Activated T-helper 2 cell treated with anti-CD3 and anti-CD28 coated beads, Interferon-gamma antibody, Interleukin-2, Interleukin-4, amounts not matched to agents 10 μg/mL and 5 μg/mL and 100 μg/mL, durations not matched to agents 14 hours and 24 hours and 36 hours (primary cell): ENCODE measurements at places on chromosomes 5 and 9. TPM values are rescaled to one million over a fixed set of nuclear protein-coding genes. Genes with fewer than 3 reads are reported as not detected.

GRCh38 chr5:133565993-133566392 is 46.3 kb downstream of the FSTL4 start:
- DNase-seq = no peak

- DNase-seq = no peak
These were observed 8.0 kb downstream of the SPARC start for GRCh38 chr5:151678713-151679112.

Gene IFNA13
- not detected in 2 replicates for total RNA-seq

DNA sequence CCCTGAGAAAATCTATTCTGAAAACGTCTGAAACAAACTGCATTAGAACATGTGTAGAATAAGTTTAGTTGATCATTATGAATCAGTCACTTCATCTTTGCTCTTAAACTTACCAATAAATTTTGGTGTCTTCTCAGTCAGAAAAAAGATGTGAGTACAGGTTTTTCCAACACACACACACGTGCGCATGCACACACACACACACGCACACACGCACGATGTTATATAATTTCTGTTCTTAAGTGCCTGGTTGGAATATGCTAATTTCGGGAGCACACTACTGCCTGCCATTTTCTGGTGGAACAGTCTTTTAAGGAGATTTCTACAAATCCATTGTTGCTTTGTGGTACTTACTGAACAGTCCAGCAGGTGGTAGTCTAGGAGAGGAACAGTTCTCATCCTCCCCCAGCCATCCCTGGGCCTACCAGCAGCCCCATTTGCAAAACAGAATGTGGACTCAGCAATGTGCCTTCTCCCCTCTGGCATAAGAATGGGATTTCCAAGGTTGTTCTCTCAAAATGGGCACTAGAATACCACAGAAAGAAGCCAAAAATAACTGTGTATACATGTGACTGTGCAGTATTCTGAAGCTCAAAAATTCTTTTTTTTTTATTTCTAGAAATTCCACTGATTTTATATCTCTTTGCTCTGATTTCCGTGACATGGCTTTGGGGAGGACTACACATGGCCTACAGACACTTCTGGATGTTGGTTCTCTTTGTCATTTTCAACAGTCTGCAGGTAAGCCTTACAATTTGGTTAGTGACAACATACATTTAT is 281.3 kb downstream of the ARRDC3 start:
- peak; percentile 33 for DNase-seq

DNA sequence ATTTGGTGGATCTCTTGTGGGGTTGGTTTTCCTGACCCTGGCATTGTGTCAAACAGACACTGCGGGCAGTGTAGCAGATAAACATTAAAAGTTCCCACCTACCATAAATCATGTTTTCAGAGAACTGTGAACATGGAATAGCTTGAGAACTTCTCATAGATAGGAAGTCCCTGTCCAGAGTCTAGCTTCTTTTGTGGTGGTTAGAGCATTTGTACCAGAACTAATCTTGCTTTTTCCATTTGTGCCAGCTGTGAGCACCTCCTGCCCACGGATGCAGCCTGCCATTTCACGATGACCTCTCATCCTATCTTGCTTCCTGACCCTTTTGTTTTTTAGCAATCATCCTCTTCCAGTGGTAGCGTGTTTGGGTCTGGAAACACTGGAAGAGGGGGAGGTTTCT is 61.4 kb downstream of the FAM78A start:
- no peak for DNase-seq

Gene C9
- not detected in 2 replicates for total RNA-seq

- no peak for DNase-seq
These were observed 264.6 kb downstream of the TMEM167A start for GRCh38 chr5:82812575-82812974.

GRCh38 chr5:36682499-36682898 is 76.1 kb downstream of the SLC1A3 start:
- DNase-seq = no peak

GRCh38 chr5:66859526-66859925 is 263.3 kb downstream of the MAST4 start:
- DNase-seq = no peak

Gene PAEP
- total RNA-seq = not detected in 2 replicates

DNA sequence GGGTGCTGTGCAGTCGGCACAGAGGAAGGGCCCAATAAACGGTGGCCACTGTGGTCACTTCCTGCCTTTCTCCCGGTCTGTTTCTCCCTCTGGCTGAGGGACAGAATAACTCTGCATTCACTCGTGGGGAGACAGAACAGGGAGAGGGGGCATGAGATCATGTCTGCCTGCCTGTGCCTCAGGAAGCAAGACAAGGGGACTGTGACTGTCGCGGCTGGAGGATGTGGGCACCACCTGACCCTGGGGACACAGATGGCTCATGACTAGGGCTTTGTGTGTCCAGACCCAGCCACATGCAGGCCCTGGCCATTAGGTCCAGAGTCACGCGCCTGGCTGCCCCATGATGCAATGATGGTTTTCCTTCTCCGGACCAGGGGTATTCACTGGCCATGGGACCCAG is 5.8 kb downstream of the TRUB2 start:
- no peak for DNase-seq

Gene TUSC1
- 0.48 TPM in 2 replicates for total RNA-seq

Gene RGS14
- 36.2 and 40.5 TPM in 2 replicates for total RNA-seq

GRCh38 chr5:77292026-77292757 is 81.7 kb downstream of the PDE8B start:
- DNase-seq = no peak

Gene CFAP90
- total RNA-seq = not detected in 2 replicates

- DNase-seq = no peak
These were observed 7.0 kb upstream of the NKD2 start for GRCh38 chr5:1001406-1002270.

DNA sequence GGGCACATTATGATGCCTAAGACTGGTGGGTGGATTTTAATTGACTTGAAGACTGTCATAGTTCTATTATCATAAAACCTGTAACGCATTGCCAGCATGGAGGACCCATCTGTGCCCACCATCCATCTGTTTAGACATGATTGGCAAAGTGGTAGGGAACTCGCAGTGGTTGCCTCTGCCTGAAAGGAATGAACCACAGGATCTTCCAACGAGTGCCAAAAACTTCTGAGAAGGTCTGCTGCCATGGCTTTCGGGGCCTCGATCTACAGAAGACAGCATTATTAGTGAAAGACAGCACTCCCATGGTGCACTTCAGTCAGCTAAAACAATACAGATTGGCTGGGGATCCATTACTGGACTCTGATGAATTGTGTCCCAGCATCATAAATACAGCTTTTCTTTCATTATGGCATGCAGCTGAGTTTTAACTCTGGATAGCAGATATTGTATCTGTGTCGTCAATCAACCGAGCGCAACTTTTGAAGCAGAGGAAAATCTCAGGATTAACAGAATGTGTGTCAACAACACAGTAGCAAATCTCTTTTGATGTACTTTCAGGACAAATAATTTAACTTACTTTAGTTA is 74.3 kb downstream of the ZDHHC21 start:
- DNase-seq = no peak

DNA sequence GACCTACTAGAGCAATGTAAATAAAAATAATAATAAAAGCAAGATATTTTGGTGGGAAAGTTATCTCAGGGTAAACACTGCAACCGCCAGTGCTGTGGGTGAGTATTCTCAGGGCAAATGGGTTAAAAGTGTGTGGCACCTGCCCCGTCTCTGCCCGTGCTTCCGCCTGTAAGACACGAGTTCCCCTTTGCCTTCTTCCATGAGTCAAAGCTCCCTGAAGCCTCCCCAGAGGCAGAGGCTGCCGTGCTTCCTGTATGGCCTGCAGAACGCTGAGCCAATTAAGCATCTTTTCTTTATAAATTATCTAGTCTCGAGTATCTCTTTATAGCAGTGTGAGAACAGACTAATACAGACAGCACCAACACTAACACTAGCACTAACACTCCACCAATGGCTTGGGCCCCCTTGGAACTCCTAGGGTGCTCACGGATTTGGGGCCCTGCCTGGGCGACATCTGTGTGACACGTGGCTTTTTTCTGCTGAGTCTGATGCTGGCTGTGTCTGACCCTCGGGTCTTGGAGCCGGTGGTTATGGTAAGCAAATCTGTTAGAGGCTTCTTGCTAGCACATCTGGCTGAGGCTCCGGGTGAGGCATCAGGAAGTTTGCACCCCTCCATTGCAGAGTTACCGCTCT is 10.6 kb downstream of the PLEKHG4B start:
- no peak for DNase-seq

- DNase-seq = no peak
These were observed 1.3 kb downstream of the RNF38 start for GRCh38 chr9:36398745-36399144.

GRCh38 chr5:161685461-161685860 is at the start of gene GABRA6:
Gene GABRA6 (plus strand): TSS chr5:161685721. CDS start chr5:161685990, 269 bp downstream.
- DNase-seq = no peak

DNA sequence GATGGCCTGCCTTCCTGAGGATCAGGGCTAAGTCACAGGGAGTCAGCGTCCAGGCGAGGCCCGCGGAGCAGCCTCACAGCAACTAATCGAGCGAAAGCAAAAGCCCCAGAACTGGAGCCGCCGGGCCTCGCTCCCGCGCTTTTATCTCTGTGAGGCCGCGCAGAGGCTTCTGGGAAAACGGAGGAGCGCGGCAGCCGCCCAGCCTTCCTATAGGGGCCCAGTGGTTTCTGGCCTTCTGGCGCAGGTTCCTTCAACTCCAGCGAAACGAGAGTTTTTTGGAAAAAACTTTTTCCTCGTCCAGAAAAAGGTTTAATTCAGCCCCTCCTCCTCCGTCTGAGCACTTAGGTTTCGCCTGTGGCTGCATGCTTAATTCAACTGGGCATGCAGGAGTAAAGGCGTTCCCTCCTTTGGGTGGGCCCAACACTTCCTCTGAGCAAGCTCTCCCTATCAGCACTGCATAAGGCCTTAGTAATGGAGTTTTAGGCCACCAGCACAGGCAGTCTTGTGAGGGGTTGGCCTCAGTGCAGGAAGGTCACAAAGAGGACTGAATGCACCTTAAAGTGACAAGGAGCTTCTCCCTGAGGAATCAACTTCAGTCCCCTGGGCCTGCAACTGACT is at the start of gene MEIKIN:
Gene MEIKIN, minus strand, starts transcription at position 113 of the 618 bp plus-strand sequence. CDS start 158 bp downstream, outside the sequence.
- DNase-seq = no peak

- no peak for DNase-seq
These were observed 13.2 kb upstream of the ERMP1 start for GRCh38 chr9:5846096-5846495.

Gene GRM6
- total RNA-seq = not detected in 2 replicates
